Activated CD4-positive, alpha-beta T cell treated with anti-CD3 and anti-CD28 coated beads, Interleukin-2, amount 10 ng/mL, durations not matched to agents 7 days and 5 days (primary cell): ENCODE measurements at places on chromosomes 5 and 9. TPM values are rescaled to one million over a fixed set of nuclear protein-coding genes. Genes with fewer than 3 reads are reported as not detected.
A peak's percentile ranks its signal among the peaks of the same experiment; 100 is the strongest.

GRCh38 chr9:82449986-82450385, 461.4 kb downstream of the SPATA31D1 start:
- H3K27ac ChIP-seq, result no peak overlapping the region
- H3K4me1 ChIP-seq, result no peaks in the 10 kb centered on the region
- no peak overlapping the region for H3K4me3 ChIP-seq

- no peak overlapping the region for H3K27ac ChIP-seq
- H3K4me1 ChIP-seq, result peaks cover under 1% of the 10 kb centered on the region
- no peaks in the 10 kb centered on the region for H3K27me3 ChIP-seq
- no peak for DNase-seq
Measured at GRCh38 chr9:18890372-18890771, 142.6 kb downstream of the SAXO1 start.

CCDC180 gene
- total RNA-seq, result 4.6 TPM

- no peak overlapping the region for H3K27ac ChIP-seq
- no peaks in the 10 kb centered on the region for H3K36me3 ChIP-seq
- no peak overlapping the region for H3K4me3 ChIP-seq
- peaks cover 2% of the 10 kb centered on the region for H3K4me1 ChIP-seq
- no peak for DNase-seq
Measured at GRCh38 chr9:7960320-7961050, 160.9 kb upstream of the DMAC1 start.

DNA sequence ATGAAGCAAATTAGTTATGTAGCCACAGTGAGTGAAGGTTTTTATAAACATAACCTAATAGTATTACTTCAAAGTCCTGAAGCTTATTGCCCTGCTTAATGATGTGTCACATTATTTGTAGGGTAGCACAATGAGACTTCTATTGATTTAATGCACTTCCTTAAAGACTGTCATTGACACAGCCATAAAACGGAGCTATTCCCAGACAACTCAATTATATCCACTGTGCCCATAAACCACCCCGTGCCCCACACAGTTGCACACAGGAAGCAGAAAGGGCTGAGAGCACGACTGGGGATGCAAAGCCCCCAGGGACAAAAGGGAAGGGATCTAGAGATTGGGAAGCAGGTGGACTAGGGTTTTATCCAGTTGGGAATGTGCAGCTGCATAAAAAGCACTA, 37.0 kb downstream of the TRIM32 start:
- no peak for DNase-seq
- H3K4me1 ChIP-seq, result no peaks in the 10 kb centered on the region
- no peak overlapping the region for H3K4me3 ChIP-seq
- no peak overlapping the region for H3K27ac ChIP-seq

CSF2 gene
- total RNA-seq, result 4.7 TPM

DNA sequence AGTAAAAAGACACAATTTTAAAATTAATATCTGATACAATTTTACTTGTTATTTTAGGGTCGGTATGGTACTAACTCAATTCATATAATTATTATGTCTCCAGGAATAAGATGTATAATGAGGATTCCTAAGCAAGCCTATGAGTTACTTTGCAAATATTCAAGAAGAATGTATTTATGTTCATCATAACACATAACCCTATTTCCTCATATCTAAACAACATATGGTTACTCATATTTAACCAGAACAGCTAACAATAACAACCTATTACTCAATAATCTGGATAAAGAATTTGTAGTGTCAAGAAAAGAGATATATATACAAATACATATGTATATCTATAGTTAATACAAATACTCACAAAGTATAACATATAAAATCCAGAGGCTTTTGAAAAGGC, 285.9 kb downstream of the ARL15 start:
- H3K4me1 ChIP-seq, result peaks cover 32% of the 10 kb centered on the region
- H3K27ac ChIP-seq, result no peak overlapping the region
- no peak for DNase-seq
- H3K27me3 ChIP-seq, result no peaks in the 10 kb centered on the region
- H3K36me3 ChIP-seq, result no peaks in the 10 kb centered on the region

CDC20B gene
- total RNA-seq, result not detected

CYLC2 gene
- total RNA-seq, result not detected

IL7R gene
- 533 TPM for total RNA-seq

DNA sequence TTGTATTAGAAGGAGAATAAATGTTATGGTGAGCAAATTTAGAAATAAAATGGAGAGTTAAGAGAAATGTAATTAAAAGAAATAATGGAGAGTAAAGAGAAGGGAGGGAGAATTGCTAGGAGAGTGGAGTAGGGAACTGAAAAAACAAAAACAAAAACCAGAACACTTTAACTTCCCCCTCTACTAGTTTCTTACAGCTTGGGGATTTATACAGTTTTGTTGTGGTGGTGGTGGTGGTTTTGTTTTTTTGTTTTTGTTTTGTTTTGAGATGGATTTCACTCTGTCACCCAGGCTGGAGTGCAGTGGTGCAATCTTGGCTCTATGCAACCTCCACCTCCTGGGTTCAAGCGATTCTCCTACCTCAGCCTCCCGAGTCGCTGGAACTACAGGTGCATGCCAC, 322.4 kb downstream of the TMEM167A start:
- H3K27ac ChIP-seq, result no peak overlapping the region
- no peaks in the 10 kb centered on the region for H3K36me3 ChIP-seq
- H3K27me3 ChIP-seq, result no peaks in the 10 kb centered on the region
- no peak for DNase-seq
- H3K4me1 ChIP-seq, result no peaks in the 10 kb centered on the region

DNA sequence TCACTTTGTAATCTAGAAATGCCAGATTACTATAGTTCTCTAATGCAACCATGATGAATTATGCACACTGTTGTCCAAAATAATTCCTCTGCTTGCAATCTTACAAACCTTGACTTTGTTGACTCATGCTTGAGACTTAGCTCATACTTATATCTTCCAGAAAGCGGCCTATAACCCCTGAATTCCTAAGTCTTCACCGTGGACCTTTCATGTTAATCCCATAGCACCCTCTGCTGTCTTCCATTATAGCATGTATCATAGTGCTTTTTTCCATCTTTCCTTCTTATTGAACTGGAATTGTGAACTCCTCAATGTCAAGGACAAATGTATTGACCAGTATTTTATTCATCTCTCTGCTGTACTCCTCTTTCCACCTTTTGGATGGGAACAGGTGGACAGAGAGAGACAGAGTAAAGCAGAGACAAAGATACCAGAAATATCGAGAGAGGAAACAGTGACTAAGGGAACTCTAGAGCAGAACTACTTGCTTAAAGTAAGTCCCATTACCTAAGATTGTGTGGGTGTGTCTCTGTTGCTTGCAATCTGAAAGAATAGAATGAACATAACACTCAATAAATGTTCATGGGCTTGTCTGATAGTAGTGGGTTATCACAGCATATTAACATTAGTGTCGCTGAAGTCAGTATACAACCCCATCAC, 110.0 kb downstream of the LURAP1L start:
- no peaks in the 10 kb centered on the region for H3K27me3 ChIP-seq
- DNase-seq, result no peak
- H3K4me3 ChIP-seq, result no peak overlapping the region
- no peaks in the 10 kb centered on the region for H3K36me3 ChIP-seq
- H3K4me1 ChIP-seq, result no peaks in the 10 kb centered on the region

- peaks cover 68% of the 10 kb centered on the region for H3K27me3 ChIP-seq
- H3K4me1 ChIP-seq, result peaks cover 7% of the 10 kb centered on the region
- peak overlapping the region; percentile 54 for H3K4me3 ChIP-seq
- no peak for DNase-seq
Measured at GRCh38 chr5:35229076-35230037, 930 bp downstream of the PRLR start.

RNF183 gene
- total RNA-seq, result not detected

- no peaks in the 10 kb centered on the region for H3K36me3 ChIP-seq
- H3K27ac ChIP-seq, result no peak overlapping the region
- no peaks in the 10 kb centered on the region for H3K4me1 ChIP-seq
- H3K27me3 ChIP-seq, result no peaks in the 10 kb centered on the region
Measured at GRCh38 chr5:120162321-120162720, 301.8 kb upstream of the PRR16 start.

SLC45A2 gene
- total RNA-seq, result not detected

PROP1 gene
- not detected for total RNA-seq

PALM2AKAP2 gene
- not detected for total RNA-seq

- H3K4me3 ChIP-seq, result no peak overlapping the region
- H3K4me1 ChIP-seq, result no peaks in the 10 kb centered on the region
- H3K27me3 ChIP-seq, result peaks cover 2% of the 10 kb centered on the region
- H3K36me3 ChIP-seq, result no peaks in the 10 kb centered on the region
- H3K27ac ChIP-seq, result no peak overlapping the region
Measured at GRCh38 chr9:70165006-70165602, 93.7 kb upstream of the SMC5 start.

- no peaks in the 10 kb centered on the region for H3K36me3 ChIP-seq
- H3K27me3 ChIP-seq, result peaks cover 10% of the 10 kb centered on the region
- no peak for DNase-seq
- no peaks in the 10 kb centered on the region for H3K4me1 ChIP-seq
- no peak overlapping the region for H3K27ac ChIP-seq
Measured at GRCh38 chr5:149151717-149152116, 10.4 kb downstream of the ABLIM3 start.

DNA sequence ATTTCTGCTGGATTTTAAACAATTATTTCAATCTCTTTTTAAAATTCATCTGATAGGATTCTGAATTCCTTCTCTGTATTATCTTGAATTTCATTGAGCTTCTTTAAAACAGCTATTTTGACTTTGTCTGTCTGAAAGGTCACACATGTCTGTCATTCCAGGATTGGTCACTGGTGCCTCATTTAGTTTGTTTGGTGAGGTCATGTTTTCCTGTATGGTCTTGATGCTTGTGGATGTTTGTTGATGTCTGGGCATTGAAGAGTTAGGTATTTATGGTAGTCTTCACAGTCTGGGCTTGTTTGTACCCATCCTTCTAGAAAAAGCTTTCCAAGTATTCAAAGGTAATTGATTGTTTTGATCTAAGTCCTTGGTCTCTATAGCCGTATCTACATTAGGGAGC, 39.1 kb downstream of the DENND4C start:
- H3K27ac ChIP-seq, result no peak overlapping the region
- no peak overlapping the region for H3K4me3 ChIP-seq
- no peaks in the 10 kb centered on the region for H3K27me3 ChIP-seq

DNA sequence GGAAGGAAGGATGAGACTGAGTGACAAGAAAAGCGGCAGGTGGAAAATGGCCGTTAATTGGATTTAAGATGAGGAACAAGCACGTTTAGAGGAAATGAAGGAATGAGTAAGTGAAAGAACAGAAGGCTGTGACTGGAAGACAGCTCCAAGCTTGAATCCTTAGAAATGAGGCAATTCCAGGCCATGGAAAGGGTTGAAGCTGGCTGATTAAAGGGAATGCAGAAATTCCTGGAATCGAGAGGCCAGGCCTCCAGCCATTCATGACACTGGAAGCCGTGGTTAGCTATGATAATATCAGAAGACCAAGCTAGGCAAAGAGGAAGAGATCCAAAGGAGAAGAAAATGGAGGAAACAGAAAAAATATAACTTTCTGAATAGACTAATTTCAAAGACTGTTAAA, 84.2 kb downstream of the ARL15 start:
- no peaks in the 10 kb centered on the region for H3K36me3 ChIP-seq
- no peak for DNase-seq

FAM170A gene
- total RNA-seq, result not detected

- H3K27me3 ChIP-seq, result peaks cover 6% of the 10 kb centered on the region
- no peaks in the 10 kb centered on the region for H3K36me3 ChIP-seq
- no peak for DNase-seq
- H3K4me1 ChIP-seq, result no peaks in the 10 kb centered on the region
Measured at GRCh38 chr5:147818290-147818689, 13.2 kb downstream of the SPINK1 start.

- H3K27me3 ChIP-seq, result peaks cover 4% of the 10 kb centered on the region
- H3K27ac ChIP-seq, result no peak overlapping the region
- no peak overlapping the region for H3K4me3 ChIP-seq
Measured at GRCh38 chr5:102411-103043, 10.6 kb downstream of the PLEKHG4B start.

ZNF454 gene
- not detected for total RNA-seq

DNA sequence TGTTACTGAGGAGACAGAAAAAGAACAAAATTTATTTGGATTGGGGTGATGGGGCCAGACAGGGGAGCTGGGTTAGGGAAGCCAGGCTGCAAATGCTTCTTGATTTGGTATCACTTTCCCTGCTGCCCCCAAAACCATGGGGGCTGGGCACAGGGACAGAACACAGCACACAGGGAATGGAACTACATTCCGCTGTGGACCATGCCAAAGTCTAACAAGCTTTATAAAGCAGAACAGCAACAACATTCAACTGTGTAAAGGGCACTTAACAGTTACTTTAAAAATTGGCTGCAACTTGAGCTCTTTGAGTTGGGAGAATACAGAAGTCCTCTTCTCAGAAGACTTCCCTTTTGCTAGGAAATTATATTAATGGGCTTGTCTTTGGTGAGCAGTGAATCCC, 23.8 kb downstream of the C5orf58 start:
- peaks cover 78% of the 10 kb centered on the region for H3K4me1 ChIP-seq
- no peaks in the 10 kb centered on the region for H3K27me3 ChIP-seq
- no peak for DNase-seq
- H3K4me3 ChIP-seq, result no peak overlapping the region
- peak overlapping the region; percentile 28 for H3K27ac ChIP-seq
- peaks cover 97% of the 10 kb centered on the region for H3K36me3 ChIP-seq

C9orf50 gene
- not detected for total RNA-seq

SPATA31A3 gene
- not detected for total RNA-seq

DNA sequence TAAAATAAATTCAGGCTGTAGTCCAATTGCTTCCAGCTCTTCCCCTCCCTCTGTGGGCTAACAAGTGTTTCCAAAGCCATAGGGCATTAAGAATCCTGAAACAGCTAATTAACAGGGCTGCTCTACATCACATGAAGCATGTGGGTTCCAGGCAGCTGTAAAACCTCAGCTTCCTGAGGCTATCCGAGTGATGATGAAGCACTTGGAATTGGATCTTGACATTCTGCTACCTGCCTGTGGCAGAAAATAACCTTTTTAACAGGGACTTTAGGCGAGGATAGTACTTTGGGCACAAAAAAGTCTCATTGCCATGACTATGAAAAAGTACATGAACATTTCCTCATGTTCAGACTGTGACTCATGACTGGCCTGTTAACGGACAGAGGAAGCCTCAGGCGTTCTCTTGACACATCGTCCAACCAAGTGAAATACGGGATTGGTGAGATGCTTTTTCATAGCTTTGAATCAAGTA, 107.2 kb downstream of the PDE4D start:
- H3K4me3 ChIP-seq, result no peak overlapping the region
- peaks cover 12% of the 10 kb centered on the region for H3K27me3 ChIP-seq

- no peaks in the 10 kb centered on the region for H3K4me1 ChIP-seq
- no peaks in the 10 kb centered on the region for H3K27me3 ChIP-seq
- H3K4me3 ChIP-seq, result no peak overlapping the region
- DNase-seq, result no peak
- H3K27ac ChIP-seq, result no peak overlapping the region
Measured at GRCh38 chr5:30659417-30659816, 534.1 kb upstream of the CDH6 start.

DNA sequence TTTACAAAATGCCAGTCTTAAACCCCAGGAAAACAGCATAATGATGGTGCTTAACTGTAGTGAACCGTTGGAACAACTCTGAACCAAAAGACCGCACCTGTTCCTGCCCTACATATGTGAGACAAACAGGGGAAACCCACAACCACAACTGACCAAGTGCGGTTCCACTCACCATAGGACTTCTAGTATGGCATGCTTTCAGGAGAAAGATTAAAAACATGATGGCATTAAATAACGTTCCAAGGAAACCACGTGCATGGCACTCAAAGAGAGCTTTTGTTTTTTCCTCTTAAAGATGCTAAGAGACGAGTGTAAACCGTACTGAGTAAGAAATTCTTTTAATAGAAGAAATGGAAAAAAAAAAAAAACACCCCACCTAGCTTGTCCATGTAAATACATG, 119.8 kb downstream of the SSBP2 start:
- H3K4me3 ChIP-seq, result no peak overlapping the region
- no peaks in the 10 kb centered on the region for H3K27me3 ChIP-seq
- peaks cover 5% of the 10 kb centered on the region for H3K4me1 ChIP-seq
- H3K36me3 ChIP-seq, result peaks cover 22% of the 10 kb centered on the region
- peak overlapping the region; percentile 55 for H3K27ac ChIP-seq

BTNL3 gene
- total RNA-seq, result not detected

OR1N2 gene
- not detected for total RNA-seq
